Activated T-cell treated with anti-CD3 and anti-CD28 coated beads, Interleukin-2, amount 50 U/mL, for 1 hour (primary cell): ENCODE measurements at places on chromosomes 4 and X.

- DNase-seq, result no peak
Measured at GRCh38 chr4:176601124-176601523, 191.6 kb downstream of the VEGFC start.

DNA sequence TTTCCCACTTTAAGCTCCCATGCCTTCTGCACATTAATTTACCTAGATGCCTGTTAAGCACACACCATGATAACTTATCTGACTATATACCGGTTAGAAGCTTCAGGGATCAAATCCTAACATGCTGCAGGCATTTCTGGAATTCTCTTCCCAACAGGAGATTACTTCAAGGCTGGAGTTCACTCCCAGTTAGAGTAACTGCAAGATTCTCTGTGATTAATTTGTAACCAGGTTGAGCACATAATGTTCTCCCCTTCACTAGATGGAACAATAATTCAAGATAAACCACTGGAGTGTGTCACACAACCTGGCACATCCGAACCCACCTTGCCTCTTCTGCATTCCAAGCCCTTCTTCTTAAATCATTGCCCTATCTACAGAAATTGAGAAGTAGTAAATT lies 11.8 kb upstream of the UGT2A3 start:
- DNase-seq, result no peak

DNA sequence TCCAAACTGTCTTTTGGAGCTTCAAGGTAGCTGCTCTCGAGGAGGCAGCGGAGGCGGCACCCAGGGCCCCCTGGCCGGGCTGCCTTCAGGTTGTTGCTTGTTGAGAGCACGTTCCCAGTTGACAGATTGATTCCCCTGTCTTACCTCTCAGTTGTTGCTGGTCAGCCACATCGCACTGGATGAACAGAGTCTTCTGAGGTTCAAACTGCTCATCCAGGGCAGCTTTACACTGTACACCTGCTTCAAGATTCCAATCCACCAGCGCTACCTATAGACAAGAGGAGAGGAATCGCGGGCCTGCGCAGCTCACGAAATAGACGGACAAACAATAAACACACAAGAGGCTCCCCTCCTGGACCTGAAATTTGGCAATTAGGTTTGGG lies 497 bp downstream of the HPGD start:
- peak; percentile 32 for DNase-seq

DNA sequence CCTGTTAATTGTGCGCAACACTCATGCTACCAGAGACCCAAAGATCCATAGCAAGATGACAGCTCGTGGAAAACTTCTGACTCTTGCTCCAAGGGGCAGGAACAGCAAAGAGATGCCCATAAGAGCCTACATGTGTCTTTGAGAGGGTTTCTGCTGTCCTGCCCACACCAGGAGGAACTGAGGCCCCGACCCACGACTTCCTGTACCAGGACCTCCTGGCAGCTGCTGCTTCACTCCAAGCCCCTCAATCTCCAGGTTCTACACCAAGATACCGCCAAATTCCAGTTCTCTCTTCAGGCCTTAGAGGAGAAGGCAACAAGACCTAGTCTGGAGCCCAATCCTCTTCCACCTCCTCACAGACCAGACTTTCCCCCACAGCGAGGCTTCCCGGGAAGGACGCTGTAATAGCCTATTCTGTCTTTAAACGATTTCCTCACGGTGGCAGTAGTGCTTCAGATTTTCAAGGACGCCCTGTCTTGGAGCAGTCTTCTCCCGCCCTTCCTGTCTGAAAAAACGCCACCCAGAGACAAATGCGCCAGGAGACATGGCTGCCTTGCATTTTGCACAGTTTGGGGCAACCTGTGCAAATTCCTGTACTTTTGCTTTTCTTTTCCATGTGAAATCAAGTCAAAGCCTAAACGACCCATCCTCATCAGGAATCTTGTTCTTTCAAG lies 230.2 kb upstream of the STK26 start:
- peak; percentile 81 for DNase-seq

DNA sequence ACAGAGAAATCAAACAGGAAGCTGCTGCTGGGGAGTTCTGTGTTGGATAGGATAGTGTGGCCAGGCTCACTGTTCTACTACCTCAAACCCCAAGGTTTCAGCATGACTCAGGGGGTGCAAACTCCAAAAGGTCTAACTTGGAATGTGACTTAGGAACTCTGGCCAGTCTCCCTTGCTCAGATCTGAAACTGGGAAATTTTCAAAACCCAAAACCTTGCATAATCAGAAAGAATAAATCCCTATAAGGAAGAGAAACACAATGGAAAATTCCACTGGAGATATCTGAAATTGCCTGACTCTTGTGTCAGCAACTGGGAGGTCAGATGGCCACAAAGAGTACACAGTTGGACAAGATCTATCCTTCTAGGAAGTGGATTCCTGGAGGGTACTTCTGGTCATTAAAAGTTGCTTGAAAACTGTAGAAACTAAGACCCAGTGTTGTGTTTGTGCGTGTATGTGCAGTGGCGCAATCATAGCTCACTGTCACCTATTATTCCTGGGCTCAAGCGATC lies 58.0 kb downstream of the PPEF2 start:
- DNase-seq, result no peak

DNA sequence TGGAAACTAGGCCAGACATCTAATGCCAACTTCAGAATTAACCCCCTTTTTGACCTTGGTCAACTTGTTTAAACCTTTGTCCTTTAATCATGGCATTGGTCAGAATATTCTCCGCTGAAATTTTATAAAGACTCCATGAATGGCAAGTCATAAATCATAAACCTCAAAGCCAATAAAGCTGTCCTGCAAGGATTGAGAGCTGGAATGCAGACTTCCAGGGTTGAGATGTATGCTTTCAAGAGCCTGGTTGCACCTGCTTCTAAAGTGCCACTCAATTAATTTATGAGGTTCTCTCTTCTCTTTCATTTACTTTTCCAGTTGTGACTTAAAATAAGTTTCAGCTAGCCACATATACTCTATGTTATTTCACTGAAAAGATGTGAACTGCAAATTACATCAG lies 136.2 kb upstream of the HCCS start:
- no peak for DNase-seq

DNA sequence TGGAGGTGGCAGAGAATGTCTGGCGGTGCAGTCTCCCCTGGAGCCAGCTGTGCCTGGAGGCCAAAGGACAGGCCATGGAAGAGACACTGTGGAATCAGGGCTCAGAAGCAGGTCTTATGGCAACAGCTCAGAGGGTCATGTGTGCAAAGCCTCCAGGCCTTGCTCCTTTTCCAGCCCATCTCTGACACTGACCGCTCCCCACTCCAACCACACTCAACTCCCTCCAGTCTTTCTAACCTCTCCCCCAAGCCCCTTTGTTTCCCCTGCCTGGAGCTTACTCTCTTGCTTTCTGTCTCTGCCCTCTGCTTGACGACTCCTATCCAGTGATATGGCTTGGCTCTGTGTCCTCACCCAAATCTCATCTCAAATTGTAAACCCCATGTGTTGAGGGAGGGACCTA lies 34.2 kb upstream of the CRMP1 start:
- DNase-seq, result no peak

- no peak for DNase-seq
Measured at GRCh38 chr4:25667931-25668557, 12.4 kb downstream of the SLC34A2 start.

DNA sequence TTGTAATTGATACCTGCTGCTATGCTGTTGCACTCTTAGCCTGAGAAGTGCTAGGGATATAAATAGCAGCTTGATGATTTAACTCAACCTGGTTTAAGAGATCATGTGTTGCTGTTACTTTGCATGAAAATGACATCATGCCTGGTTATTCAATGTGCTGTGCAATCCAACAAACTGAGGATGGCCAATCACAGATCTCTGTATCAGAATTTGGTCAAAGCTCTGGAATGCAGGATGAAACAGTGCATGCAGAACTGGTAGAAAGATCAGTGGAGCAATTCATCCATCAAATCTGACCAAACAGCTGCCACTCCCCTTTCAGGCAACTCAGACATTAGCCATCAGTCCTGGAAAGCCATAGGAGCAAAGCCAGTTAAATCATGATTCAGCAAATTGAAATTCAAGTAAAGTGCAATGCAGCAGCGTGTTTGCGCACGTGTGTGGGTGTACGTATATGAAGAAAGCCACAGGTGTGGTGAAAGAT lies 160.3 kb upstream of the RASGEF1B start:
- DNase-seq, result no peak

DNA sequence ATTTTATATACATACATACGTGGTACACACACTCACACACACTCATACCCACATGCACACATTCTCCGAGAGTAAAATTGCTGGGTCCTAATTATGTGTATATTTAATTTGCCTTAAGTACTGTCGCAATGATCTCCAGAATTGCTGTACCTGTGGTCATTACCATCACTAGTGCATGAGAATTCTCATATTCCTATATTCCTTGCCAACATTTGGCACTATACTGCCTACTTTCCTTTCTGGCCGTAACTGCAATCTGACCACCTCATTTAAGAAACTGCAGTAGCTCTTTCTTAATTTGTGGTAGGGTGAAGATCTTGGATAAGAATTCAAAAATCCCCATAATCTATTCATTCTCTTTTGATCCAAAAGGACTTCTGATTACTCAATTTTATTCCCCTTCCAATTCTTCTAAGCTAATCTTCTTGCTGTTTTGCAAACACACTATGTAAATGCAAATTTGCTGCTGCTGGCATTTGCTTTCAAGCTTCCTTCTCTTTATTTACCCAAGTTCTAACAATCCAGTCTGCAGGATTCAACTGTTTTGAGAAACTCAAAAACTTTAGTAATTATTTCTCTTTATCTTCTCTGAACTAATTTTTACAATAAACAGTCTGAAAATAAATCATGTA lies 45.1 kb downstream of the ASIC5 start:
- DNase-seq, result no peak

DNA sequence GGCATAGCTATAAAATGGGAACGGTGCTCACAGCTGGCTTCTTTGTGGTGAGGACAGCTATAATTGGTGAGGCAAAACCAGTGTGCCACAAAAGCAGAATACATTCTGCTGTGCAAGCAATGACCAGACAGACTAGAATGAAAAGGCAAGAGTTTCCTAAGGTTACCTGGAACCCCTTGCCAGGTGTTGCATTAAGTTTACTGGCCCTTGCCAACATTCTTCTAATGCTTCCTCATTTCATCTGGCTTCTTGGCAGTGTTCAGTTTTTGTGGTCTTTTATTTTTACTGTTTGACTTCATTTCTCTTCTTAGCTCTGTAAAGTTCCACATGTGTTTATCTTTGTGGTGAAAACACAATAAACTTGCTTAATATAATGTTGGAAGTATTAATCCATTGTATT lies 131.4 kb downstream of the PTTG2 start:
- DNase-seq, result no peak

DNA sequence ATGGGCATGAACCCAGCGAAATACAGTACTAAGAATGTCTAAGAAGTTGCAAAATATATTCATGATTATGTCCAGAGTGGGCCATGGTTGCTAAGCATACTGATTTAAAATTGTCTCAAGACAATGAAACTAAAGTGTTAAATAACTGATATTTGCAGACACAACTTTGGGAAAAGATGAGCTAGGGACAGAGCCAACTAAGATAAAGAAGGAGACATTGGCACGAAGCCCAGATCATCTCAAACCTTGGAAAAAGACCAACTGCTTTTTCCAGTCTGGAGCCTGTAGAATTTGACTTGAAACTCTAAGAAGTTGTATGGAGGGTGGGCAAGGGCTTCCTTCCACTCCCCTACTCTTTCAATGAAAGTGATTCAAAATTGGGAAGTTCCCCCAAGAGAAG lies 108.5 kb upstream of the GLRA2 start:
- DNase-seq, result no peak

DNA sequence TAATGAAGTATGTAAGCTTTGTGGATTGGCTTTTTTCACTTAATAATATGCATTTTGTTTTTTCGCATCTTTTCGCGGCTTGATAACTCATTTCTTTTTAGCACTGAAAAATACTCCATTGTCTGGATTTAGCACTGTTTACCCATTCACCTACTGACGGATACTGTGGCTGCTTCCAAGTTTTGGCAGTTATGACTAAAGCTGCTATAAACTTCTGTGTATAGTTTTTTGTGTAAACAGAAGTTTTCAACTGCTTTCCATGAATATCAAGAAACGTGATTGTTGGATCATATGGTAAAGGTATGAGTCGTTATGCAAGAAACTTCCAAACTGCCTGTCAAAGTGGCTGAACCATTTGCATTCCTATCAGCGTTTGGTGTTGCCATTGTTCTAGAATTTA lies 87.6 kb downstream of the BMP3 start:
- no peak for DNase-seq

GRCh38 chr4:97500423-97500822 lies 642.9 kb downstream of the STPG2 start:
- no peak for DNase-seq

DNA sequence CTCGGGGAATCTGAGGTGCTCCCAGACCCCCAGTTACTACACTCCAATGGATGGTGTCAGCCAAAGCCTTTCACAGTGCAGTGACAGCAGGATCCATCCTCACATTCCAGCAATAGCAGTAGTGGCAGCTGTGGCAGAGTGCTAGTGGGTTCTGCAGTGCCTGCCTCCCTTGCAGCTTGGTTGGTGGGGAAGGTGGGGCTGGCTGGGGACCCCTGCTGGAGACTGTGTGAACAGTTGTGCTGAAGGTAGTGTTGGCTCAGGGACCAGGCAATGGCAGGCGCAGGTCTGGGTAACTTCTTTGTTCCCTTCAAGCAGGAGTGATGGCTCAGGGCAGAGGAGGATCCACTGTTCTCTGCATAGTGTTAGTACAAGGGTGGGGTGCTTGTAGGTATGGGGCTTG lies 343.7 kb upstream of the TRAM1L1 start:
- DNase-seq, result no peak

DNA sequence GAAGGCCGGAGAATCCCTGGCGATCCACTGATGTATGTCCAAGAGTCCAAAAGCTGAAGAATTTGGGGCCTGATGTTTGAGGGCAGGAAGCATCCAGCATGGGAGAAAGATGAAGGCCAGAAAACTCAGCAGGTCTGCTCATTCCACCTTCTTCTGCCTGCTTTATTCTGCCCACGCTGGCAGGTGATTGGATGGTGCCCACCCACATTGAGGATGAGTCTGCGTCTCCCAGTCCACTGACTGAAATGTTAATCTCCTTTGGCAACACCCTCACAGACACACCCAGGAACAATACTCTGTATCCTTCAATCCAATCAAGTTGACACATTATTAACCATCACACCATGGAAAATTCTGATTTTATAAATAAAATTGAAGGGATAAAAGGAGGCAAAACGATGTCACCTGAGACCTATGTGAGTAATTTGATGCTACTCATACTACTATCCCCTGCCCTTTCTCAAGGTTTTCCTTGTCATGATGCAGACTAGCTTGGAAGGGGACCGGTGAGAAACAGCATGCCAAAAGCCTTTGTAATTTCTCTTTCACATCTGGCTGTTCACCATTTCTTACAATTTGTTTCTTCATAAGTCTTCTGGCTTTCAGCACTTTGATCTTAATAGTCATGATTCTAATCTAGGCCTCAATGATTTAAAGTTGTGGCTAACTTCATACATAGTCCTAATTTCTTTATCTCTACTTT lies 9.7 kb upstream of the PYURF start:
- DNase-seq, result no peak

GRCh38 chr4:147960971-147961370 lies 229.1 kb downstream of the ARHGAP10 start:
- no peak for DNase-seq

GRCh38 chr4:53274609-53275268 lies 91.1 kb downstream of the SCFD2 start:
- no peak for DNase-seq

- DNase-seq, result no peak
Measured at GRCh38 chr4:95190751-95191436, 357.9 kb downstream of the UNC5C start.
